ENCODE measurements at places on chromosomes 4 and X.

GRCh38 chrX:105273326-105273725 lies 52.8 kb upstream of the TEX13A start:
- no peak for DNase-seq

- DNase-seq, result no peak
These were observed 494 bp downstream of the SPOCK3 start for GRCh38 chr4:167233685-167234315.

DNA sequence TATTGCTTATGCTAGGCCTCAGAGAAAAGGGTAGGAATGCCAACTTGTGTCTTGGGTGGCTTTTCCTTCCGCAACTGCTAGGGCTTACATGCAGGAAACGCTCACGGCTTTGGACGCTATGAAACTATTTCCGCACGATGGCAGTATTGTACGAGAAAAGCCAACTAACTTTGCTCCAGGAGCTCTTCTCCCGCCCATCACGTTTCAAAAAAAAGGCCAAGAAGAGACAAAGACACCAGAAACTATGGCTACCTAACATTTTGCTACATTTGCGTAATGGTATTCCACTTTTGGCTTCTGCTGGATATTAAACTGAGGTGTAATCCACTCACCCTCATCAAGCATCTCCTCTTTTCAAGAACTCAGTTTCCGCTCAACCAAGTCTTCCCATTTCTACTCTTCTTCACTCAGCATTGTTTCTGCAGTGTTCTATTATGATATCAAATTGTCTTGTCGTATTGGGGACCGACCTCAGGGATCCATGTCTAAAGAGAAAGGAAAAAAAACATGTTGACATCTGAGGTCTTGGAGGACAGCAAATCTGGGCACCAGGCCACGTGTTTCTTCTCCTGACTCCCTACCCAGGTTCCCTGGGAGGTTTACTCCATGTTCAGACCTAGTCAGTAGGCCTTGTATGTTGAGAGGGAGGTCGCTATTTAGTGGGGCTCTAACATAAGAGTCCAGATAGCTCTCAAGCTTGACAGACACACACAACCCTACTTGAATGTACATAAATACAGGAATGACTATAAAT lies 239.4 kb upstream of the STK26 start:
- peak; percentile 81 for DNase-seq

- DNase-seq, result no peak
These were observed 8.8 kb upstream of the TMSB4X start for GRCh38 chrX:12966151-12966550.

- no peak for DNase-seq
These were observed 76.7 kb upstream of the IGSF1 start for GRCh38 chrX:131365766-131366165.

DNA sequence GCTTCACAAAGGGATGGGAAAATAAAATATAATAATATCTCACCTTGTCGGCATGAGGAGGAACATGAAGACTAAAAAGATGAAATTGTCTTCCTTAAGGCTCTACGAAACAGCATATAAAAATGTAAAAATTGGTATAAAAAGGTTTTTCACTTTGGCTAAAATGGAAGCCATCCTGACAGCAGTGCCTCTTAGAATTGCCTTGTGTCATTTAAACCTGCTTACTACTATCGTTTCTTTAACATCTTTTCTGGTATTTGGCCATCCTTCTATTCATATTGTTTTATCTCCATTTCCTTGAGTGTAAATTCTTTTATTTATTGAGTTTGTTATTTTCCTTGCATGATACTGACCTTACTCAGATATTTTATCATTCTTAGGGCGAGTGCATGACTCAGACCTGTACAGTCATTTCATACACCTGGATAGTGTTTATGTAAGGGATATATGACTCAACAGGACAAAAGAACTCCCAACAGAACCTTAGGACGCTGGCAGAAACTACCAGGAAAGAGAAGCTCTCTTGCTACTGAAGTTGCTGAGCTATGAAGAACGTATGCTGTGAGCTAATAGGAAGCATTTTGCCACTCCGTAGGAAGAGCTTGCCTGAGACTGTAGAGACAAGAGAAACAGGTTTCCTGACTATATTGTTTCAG lies 5.8 kb upstream of the CDKN2AIP start:
- peak; percentile 84 for DNase-seq

DNA sequence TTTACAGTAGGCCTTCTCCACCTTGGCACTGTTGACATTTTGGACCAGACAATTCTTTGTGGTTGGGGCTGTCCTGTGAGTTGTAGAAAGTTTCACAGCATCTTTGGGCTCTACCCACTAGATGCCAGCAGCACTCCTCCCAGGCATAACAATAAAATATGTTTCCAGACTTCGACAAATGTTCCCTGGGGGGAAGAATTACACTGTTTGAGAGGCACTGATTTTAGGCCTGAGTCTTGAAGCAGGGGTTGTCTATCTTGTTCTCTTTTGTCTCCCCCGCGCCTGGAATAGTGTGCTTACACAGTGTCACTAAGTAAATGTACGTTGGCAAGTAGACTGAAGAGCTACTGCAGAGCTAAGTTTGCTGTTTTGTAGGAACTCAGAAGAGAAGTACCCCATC lies 254.4 kb upstream of the BOD1L1 start:
- no peak for DNase-seq

DNA sequence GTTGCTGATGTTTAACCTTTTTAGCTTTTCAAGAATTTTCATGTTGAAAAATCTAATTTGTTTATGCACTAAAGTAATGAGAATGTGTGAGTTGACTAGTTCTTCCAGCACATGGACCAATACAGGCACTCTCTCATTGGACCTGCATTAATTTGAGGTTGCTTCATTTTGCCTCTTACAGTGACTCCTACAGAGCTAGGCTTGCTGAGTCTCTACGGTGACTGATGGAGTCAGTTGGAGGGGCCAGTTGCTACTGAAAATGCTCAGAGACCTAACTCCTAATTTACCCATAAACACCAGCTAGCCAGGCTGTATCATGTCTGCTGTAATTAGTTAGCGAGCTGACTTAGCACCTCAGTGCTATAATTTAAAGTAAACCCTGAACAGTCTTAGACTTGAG lies 10.9 kb downstream of the MTHFD2L start:
- DNase-seq, result no peak

GRCh38 chr4:169840554-169840953 lies 82.8 kb upstream of the HPF1 start:
- DNase-seq, result no peak

- DNase-seq, result no peak
These were observed 48.4 kb downstream of the PTTG2 start for GRCh38 chr4:38008571-38009021.

- no peak for DNase-seq
These were observed 47.9 kb downstream of the FAM13A start for GRCh38 chr4:89009115-89009514.

DNA sequence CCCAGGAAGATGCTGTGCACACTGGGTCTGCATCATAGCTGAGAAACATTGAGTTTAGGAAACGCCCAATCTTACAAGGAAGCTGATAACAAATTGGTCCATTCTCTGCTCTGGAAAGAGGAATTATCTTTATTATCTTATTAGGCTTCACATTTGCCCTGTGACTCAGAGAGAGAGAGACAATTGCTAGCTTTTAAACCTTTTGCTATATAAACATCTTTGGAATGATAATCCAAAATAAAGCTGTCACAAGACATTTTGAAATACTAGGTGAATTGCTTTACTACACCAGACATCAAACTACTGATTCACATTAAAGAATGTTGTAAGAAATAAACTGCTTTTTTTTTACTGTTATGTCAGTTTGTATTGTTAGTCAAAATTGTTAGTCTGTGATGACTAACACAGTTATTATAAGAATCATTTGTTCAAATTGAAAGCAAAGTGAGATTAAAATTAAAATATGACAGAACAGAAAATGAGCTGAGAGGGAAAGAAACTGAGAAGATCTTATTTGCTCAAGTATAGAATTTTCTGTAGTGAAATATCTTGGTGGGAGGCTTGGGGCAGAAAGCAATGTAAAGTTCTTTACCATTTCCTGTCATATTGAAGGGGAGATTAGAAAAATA lies 765.4 kb upstream of the PCDH10 start:
- no peak for DNase-seq

DNA sequence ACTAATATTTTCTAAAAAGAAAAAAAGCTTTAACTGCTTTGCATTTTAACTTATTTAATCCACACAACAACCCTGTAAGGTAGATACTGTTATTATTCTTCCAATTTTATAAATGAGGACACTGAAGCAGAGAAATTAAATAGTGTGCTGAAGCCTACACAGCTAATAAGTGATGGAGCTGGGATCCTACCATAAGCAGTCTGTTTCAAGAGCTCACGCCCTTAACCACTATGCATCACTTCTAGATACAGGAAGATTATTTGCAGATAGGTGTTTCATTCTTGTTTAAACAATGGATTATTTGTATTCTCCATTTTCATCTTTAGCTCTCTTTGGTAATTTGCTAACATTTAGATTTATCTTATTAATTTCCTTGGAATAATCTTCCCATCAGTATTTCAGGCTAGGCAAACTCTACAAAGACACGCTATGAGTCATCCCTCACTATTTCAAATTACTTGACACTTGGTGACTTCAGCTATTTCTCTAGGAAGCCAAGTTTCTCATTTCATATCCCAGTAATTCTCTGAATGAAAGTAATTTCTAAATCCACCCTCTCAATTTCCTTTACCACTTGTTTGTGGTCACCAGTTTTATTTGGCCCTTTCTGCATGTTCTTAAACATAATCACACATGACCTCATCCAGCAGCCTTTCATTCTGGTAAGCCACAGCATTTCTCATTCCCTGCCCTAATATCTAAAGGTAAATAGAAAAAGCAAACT lies 67.3 kb downstream of the ASB9 start:
- no peak for DNase-seq

DNA sequence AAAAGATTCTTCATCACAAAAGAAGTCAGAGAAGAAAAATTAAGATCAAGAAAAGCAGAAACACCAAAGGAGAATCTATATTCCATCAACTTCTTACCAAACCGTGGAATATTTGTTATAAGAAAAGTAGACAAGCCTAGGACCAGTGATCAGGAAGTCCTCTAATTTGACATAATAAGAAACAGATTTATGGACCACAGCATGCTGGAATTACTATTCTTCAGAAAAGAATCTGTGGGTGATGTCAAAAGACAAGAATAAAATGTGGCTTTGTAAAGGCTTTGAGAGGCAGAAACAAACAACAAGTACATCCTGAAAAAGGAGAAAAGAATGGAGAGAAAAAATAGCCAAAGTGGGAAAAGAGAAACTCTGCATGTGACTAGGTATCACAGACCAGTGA lies 123.3 kb downstream of the SLC10A7 start:
- DNase-seq, result no peak

GRCh38 chr4:183431614-183432013 lies 12.8 kb upstream of the CDKN2AIP start:
- DNase-seq, result no peak

GRCh38 chr4:109211671-109212070 lies 90.8 kb downstream of the COL25A1 start:
- DNase-seq, result no peak

DNA sequence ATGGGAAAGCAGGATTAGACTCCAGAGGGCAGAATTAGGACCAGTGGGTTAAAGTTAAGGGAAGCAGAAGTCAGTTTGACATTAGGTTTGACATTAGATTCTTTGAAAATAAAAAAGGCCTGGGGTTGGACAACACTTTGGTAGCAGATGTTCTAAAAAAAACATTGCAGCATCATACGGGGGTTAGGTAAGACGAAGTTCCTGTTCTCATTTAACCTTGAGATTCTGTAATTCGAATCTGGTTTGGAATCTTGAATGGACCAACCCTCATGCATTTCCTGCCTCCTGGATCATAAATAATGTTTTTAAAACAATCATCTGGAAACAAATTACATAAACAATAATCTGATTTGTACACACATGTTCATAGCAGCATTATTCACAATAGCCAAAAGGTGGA lies 181.0 kb downstream of the SHROOM3 start:
- no peak for DNase-seq

DNA sequence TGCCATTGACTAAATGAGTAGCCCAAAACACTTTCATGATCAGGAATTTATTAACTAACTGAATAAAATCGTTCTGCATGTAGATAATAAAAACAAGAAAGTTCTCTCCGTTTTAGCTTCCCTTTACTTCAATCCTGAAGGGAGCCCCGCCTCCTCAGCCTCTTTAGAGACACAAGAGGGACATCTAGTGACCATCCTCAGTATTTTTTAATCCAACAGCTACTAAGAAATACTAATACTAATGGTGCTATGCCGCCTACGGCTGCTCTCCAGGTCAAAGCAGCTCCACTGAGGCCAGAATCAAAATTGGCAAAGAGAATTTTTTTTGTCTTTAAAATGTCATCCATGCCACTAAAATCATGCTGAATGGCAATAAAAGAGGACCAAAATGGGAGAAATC lies 3.2 kb upstream of the PCDH19 start:
- peak; percentile 11 for DNase-seq

DNA sequence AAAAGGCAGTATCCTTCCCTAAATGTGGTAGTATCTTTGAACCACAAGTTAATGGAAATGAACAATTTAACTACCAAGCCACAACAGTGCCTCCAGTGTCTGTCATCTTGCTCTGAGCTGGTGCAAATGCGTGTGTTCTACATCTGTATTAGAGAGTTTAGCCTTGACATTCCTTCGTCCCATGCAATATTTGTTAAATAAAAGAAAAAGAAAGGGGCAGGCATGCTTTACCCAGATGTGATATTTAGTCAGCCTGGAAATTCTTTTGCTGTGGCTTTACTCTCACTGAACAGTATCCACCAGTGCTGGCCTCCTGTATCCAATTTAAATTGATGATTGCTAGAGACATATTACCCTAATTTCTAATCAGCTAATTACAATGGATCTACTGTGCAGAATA lies 310.5 kb downstream of the CFAP299 start:
- DNase-seq, result no peak

GRCh38 chrX:40092808-40093435 lies 4.8 kb downstream of the BCOR start:
- no peak for DNase-seq

GRCh38 chr4:98542011-98542410 lies 116.4 kb downstream of the TSPAN5 start:
- DNase-seq, result no peak

- DNase-seq, result no peak
These were observed 76.5 kb upstream of the PLAC8 start for GRCh38 chr4:83191026-83191425.

DNA sequence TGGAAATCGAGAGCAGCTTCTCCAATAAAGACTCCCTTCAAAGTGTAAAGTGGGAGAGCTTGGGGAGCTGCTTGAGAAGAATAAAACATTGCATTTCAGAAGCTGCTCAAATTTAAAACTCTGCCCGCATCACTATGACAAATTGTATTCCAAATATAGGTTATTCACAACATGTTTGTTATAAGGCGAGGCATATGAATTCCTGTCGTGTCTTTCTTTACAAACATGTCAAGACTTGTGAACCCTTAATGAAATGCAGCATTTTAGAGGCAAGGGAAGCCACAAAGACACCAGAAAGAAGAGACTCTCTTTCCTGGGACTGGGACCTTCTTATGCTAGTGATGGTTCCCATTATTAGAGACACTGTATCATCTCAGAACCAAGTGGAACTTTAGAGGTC lies 311.2 kb downstream of the DHX15 start:
- no peak for DNase-seq

Measured in LNCaP clone FGC (cell line).